Activated T-helper 1 cell treated with Interleukin-2 at 50 U/mL for 16 hours (primary cell): ENCODE measurements at places on chromosomes 1 and 21.
A peak's percentile ranks its signal among the peaks of the same experiment; 100 is the strongest.

GRCh38 chr1:203549309-203549708, 55.4 kb downstream of the OPTC start:
- DNase-seq = no peak

DNA sequence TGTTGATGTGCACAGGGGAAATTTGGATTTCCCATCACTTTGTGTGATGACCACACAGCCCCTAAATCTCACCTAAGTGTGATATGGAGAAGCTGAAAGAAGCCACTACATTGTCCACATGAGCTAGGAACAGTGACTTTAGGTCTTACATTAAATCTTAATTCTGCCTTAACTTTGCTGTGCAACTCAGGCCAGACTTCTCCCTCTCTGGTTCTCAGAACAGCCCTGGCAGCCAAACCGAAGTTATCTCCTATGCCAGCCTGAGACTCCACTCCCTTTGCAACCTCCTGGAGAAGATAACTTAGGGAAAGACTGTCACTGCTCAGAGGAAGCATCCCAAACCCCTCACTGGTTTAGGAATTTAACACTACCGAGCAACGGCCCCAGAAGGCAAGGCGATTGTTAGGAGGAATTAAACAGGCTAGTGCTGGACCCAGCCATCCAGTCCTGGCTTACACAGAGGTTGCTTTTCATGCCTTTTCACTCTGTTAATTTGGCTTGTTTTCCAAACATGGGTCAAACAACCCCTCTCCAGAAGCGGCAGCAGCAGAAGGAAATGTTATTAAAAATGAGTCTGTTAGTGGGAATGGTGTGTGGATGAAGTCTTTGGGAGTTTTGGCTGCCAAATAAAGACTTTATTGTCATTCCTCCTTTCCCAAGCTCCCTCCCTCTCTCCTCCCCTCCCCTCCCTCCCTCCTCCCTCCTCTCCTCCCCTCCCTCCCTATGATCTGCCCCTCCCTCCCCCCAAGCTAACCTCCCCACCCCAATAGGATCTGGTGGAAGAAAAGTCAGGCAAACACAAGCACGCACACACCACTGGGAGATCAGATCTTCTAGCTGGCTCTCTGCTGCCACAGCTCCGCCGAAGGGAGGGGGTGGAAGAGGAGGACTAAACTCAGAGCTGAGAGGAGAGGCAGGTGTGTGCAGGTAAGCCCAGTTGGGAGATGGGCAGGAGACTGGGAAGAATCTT, at the start of gene PRELP:
TSS of gene PRELP (plus strand) at position 795 of the 970 bp plus-strand sequence. CDS start 7,379 bp downstream, outside the sequence.
- DNase-seq = no peak

DNA sequence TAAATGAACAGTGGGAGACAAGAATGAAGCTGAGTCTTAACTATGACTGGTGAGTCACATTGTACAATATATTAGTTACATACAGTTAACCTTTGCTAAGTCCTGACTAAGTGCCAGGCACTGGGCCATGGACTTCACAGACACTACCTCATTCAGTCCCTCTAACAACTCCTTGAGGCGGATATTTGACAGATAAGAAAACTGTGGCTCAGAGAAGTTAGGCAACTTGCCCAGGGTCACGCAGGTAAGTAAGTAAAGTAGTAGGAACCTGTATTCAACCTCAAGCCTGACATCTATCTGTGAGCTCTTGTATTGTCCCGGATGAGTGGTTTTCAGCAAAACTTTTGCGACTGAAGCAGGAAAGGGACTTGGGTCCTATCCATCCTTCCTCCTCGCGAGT, 62.1 kb downstream of the GNG12 start:
- no peak for DNase-seq

DNA sequence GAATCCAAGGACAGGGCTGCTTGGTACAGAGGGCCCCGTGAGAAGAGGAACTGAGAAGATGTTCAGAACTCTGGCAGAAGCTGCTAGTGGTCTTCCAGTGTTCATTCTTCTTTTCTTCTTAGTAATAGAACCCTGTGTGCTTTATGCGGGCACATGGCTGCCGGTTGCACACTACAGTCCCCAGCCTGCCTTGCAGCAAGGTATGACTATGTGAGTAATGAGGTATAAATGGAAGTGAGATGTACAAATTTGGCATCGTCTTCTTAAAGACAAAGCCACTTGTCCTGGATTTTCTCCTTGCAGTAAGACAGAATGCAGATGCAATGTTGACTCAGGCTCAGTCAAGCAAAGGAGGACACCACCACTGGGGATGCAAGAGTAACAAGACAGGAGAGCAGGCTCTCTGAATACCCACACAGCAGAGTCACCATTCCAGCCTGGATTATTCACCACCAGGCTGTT, 15.0 kb upstream of the ATP1B1 start:
- DNase-seq = no peak

DNA sequence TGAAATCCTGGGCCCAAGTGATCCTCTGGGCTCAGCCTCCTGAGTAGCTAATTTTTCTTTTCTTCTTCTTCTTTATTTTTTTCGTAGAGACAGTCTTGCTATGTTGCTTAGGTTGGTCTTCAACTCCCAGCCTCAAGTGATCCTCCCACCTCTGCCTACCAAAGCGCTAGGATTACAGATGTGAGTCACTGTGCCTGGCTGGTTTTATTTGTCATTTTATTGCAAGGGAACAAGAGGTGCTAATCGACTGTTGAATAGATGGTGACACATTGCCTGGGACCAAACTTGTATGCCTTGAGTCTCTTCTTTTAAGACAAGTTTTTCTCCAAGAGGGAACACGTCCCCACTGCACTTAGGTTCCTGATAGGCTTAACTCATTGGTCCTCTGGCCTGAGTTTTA, 20.0 kb upstream of the KLHDC8A start:
- DNase-seq = no peak

GRCh38 chr1:109944541-109944940, 33.9 kb downstream of the CSF1 start:
- DNase-seq = no peak

- DNase-seq = no peak
Measured at GRCh38 chr1:204265665-204266064, 51.9 kb upstream of the GOLT1A start.

- DNase-seq = no peak
Measured at GRCh38 chr1:152745289-152745704, 12.5 kb upstream of the KPRP start.

DNA sequence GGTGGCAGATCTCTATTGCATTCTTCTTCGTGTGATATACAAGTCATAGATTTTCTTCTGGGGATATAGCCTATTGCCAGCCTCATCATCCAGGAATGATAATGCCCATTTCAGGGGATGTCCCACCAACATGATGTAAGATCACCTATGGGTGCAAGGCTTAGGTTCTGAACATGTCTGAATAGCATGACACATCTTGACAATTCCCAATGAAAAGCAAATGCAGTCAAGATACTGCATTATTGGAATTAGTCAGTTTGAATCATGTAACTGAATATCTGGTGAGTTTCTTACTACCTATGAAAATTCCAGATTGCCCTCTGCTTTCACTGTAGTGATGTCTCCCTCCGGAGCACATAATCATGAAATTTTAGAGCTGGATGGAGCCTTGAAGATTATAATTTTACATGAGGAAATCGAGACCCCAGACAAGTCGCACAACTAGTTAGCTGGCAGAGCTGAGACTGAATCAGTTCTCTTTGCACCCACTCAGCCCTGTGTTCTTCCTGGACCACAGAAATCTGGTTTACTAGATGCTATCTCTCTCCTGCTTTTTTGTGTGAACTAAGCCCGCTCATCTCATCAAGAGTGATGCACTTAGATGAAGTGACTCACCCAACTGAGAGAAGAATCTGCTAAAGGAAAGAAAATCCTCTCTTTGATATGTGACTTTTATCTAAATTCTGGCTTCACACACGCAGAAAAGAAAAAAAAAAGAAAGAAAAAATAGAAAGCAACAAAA, 65.0 kb downstream of the WDR64 start:
- no peak for DNase-seq

GRCh38 chr1:214440219-214440965, 111.0 kb downstream of the PTPN14 start:
- DNase-seq = no peak

DNA sequence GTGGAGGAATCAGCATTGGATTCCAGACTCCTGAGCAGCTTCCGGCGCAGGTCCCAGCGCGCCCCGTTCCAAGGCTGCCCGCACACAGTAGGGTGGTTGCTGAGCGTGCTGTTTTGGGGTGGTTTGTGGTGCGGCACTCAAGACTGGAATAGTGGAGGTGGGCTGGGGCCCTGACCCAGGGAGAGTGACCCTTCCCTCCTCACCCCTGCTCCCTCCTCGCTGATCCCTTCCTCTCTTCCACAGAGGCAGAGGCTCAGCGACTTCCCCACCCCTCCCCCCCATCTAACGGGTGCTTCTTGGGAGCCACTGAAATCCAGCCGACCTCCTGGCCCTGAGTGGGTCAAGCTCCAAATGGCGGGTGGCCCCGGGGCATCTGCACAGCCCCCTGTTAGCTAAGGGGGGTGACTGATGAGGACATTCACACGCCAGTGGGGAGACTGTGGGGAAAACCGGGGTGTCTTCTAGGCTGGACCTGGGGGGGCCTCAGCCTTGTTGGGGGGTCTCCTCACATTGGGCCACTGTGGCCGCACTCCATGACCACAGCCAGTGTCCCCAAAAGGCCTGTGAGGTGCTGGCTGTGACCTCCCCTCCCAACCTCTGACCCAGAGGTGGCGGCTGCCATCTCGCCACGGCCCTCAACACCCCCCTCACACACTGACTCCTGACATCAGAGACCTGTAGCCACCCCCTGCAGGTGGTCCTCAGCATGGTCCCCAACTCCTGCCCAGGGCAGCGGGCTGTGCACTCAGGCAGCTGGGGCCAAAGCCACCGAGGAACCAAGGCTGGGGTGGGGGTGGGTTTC, 3.9 kb upstream of the HES4 start:
- no peak for DNase-seq

DNA sequence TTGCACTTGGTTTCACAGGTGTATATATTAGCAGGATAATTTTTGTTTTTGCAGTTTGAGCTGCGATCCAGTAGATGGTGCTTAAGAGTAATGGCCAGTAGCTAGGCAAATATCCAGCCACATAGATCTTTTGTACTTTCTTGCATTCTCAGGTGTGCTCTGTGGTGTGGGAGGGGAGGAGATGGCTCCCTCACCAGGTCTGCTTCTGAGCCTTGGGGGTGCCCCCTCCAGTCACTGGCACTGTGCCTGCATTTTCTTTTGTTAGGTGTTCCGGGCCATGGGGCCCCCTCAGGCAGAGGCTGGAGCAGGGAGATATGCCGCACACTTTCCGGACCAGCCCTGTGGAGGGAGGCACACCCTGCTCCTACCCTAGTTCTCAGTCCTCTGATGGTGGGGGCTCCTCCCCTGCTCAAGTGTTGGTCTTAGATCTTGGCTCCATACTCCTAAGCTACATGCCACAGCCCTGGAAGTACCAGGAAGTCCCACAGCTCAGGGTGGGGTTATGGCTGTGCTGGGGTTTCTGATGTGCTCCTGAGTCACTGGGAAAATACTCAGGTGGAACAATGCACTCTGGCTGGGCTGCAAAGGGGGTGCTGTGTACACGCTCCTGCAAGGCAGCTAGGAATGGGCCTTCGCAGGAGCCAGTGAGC, 197.6 kb upstream of the DMRTA2 start:
- no peak for DNase-seq

GRCh38 chr1:247540581-247540980, 4.3 kb upstream of the OR2C3 start:
- DNase-seq = no peak

DNA sequence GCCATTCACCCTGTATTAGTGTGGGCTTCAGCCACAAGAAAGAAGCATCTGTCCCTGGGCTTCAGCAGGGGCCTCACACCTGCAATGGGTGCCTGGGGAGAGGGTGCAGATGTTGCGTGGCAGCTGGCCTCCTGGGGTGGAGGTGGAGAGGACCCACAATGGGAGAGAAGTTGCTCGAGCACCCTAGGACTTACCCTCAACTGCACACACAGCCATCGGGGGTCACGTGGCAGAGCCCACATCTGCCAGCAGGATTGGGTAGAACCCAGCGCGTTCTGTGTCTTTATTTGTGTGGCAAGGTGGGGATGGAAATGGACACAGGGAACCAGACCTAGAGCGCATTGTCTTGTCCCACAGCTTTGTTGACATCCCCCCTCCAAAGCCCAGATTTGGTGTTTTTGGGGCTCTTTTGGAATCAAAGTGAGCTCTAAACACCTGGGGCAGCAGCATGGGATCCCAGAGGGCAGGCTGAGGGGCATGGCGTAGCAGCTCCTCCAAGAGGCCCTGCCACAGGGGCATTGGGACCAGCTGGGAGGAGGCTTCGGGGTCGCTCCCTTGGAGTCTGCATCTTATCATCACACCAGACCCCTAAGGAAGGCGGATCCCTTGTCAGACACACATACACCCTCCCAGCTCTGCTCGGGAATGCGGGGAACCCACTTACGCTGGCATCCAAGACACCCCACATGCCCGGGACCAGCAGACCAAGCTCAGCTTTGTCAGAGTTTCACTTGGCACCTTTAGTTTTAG, 5.1 kb downstream of the ABCG1 start:
- no peak for DNase-seq

GRCh38 chr1:53186533-53186932, 10.1 kb upstream of the CPT2 start:
- DNase-seq = no peak

- peak; percentile 14 for DNase-seq
Measured at GRCh38 chr1:40143891-40144575, 17.2 kb upstream of the RLF start.

DNA sequence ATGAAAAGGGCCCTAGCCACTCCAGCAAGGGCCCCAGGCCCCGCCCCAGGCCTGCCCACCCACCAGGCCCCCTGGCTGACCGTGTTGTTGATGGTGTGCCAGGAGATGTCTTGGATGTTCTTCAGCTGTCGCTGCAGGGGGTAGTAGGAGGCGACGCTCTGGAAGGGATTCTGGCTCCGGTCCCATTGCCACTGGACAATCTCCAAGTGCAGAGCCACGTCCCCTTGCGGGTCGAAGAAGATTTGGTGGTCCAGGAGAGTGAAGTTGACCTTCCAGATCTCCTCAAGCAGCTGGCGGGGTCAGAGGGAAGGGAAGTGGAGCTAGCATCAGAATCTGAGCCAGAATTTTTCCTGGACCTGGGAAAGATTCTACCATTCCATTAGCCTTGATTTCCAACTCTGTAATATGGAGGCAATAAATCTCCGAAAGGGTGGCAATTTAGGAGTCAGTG, 10.2 kb downstream of the TAS1R2 start:
- DNase-seq = no peak

DNA sequence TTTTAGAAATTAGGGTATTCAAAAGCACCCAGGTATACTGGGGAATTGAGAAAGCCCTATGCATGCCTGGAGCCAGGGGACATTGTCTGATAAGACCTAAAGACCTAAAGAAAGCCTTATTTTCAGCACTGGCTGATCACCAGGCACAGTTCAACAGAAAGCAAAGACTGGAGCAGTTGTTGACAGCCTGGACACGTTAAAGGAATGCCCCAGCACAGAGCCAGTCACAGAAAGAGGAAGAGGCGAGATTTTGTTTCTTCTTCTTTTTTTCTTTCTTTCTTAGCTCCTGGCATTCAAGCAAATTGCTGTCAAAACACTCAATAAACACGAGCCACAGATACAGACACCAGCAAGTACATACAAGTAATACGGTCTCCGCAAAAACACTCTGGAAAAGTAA, 40.4 kb downstream of the RNF187 start:
- DNase-seq = no peak

DNA sequence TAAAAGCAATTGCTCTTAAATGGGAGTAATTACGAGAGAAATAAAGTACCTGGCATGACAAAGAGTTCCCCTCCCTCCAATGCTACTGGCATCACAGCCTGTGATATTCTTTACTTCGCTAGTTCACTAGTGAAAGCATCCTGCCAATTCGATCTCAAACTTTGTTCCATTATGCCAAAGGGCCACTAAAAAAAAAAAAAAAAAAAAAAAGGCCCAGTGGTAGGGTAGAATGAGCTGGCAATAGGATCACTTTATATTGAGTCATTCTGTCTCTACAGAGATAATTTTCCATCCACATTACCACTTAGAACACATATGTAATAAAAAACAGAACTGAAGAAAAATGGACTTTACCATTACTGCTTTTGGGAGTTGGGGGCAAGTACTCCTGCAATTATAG, 11.2 kb downstream of the PUM1 start:
- no peak for DNase-seq
